ENCODE measurements at places on chromosomes 12 and 14. TPM values are rescaled to one million over a fixed set of nuclear protein-coding genes. Genes with fewer than 3 reads are reported as not detected.

GRCh38 chr14:23130871-23131270 lies 11.8 kb upstream of the CEBPE start:
- DNase-seq, result no peak

Gene CAPS2
- 17.2 TPM for total RNA-seq

DNA sequence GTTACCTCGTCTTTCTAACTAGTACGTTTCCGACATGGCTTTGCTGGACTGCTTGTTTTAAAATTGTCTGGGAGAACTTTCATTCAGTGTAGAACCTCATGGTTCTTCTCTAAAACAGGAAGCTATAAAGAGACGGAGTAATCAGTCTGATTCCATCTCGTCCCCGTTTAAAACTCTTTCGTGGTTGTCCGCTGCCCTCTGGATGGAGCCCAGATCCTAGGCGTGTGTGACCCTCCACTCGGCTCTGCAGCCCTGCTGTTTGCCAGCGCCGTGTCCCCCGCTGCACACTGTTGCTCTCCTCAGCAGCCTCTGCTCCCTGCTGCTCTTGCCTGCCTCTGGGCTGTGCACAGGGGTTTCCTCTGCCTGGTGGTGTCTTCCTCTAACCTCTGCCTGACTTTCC lies 50.2 kb downstream of the SLC8B1 start:
- DNase-seq, result no peak

DNA sequence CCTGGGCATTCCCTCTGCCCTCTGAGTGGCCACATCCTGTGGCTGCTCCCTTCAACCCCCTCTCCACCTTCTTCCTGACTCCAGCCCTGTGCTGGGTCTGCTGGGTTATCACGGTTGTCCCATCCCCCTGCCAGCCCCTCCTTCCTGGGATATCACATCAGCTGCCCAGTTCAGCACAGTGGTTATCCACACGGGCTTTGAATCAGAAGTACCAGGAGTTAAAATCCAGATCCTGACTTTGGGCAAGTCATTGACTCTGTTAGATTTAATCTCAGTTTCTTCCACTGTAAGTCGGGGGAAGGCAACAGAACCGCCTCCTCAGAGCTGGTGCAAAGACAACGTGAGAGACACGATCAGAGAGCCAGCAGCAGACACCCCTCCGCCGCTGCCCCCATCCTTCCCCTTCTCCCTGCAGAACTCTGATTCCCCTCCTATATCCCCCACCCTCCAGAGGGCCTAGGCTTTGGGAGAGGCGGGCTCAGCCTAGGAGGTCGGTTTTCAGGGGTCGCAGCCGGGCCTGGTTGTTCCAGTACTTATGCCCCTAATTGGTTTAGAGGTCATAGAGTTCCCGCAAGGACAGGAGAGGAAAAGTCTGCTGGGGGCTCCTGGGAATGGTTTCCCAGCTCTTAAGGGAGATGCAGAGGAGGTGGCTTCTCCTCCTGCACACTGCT lies 42.5 kb downstream of the PRIMA1 start:
- no peak for DNase-seq

- no peak for DNase-seq
Measured at GRCh38 chr14:55198749-55199148, 7.4 kb upstream of the DLGAP5 start.

Measured in urinary bladder (tissue), 4 donors.